Stimulated activated CD8-positive, alpha-beta memory T cell treated with anti-CD3 and anti-CD28 coated beads, Interleukin-7, amount 100 ng/mL, for 4 hours (primary cell): ENCODE measurements at places on chromosomes 5 and 9.

DNA sequence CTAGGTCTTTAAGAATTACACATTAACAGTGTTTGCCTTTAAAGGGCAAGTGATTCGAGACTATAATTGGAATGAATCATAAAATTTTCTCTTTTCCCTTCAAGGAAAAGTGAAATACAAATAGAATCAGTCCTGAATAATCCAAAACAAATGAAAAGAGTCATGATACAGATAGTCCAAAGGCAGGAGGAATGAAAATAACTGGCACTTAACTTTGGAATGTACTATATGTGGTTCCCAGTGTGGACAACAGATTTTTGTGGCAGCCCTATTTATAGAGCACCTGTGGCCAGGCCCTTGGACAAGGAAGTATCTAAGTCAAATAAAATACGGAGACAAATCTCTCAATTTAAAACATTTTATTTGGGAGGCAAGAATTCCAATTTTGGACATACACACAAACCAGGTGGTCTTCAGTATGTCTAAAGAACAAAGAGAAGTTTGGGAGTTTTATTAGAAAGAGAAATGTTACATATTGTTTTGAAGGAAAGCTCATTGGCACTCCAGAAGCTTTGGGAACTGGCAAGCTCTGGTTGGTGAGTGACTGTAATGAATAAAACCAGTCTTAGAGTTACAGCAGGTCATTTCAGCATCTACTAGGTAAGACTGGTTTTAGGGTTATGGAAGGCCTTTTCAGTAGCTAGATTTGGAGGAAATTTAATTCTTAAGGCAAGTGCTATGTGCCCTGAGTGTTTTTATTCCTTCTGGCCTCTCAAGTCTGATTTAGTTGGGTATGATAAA lies 116.0 kb upstream of the PAM start:
- DNase-seq = no peak

- DNase-seq = no peak
Measured at GRCh38 chr9:93207326-93207814, 23.4 kb downstream of the WNK2 start.

GRCh38 chr5:132776938-132777208 lies 166 bp downstream of the SEPTIN8 start:
- no peak for DNase-seq

GRCh38 chr9:116574027-116574679 lies 113.0 kb upstream of the TRIM32 start:
- DNase-seq = no peak

GRCh38 chr5:53507013-53507412 lies 26.6 kb downstream of the FST start:
- no peak for DNase-seq

DNA sequence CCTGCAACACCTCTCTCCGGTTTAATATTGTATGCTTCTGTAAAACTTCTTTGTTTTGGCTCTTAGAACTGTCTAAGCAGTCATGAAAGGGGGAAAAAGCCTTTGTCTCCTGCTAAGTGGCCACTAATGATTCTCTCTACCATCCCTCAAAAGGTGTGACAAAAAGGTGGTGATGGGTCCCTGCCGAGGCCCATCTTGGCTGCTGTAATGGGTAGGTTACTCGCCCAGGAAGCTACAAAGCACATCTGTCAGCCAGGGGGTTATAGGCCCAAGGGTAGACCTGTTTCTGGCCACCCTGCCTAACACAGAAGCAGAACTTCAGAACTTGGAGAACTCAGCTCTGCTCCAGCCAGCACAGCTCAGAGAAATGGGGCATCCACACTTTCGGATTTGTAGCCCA lies 1.6 kb downstream of the FAM219A start:
- DNase-seq = no peak

- no peak for DNase-seq
Measured at GRCh38 chr5:43038496-43038989, 1.6 kb downstream of the ANXA2R start.
